CD4-positive, alpha-beta T cell treated with Interleukin-10 for 1 hour (primary cell): ENCODE measurements at places on chromosomes 11 and 22.

- DNase-seq = peak; percentile 80
Measured at GRCh38 chr11:3849297-3849874, 6.1 kb upstream of the STIM1 start.

DNA sequence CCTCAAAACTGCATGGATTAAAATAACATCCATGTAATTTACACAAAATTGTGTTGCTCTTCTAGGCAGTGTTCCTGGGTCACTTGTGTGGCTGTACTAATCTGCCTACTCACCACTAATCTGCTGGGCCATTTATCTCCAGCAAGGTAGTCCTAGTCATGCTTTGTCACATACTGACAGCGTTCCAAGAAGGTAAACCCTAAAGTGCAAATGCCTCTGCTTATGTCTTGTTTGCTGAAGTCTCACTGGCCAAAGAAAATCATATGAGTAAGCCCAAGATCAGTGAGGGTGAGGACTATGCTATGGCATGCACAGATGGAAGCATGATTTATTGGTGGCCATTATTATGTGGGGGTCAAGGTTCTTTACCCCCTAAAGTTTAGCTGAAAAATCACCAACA, 630.2 kb upstream of the LUZP2 start:
- DNase-seq = no peak

- DNase-seq = no peak
Measured at GRCh38 chr22:25111579-25112517, 87.8 kb upstream of the CRYBB3 start.

DNA sequence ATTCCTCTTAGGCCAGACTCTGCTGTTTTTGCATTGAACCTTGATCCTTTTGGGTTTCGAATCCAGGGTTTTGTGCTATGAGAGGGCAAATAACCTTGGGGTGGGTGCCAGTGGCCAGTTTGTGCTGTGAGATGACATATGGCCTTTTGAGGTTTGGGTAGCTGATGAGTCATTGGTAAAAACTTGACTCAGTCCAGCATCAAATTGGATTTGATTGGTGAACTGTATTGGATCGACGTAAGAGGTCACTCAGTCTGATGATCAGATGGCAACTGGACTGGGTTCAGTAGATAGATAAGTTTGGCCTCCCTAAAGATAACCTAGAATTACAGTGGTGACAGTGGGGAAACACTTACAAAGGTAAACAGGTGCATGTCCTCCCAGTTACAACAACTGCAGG, 41.0 kb upstream of the XKR3 start:
- no peak for DNase-seq

- no peak for DNase-seq
Measured at GRCh38 chr11:30017445-30017895, 640 bp upstream of the KCNA4 start.

- DNase-seq = peak; percentile 60
Measured at GRCh38 chr11:123454060-123454651, 24.1 kb downstream of the GRAMD1B start.

DNA sequence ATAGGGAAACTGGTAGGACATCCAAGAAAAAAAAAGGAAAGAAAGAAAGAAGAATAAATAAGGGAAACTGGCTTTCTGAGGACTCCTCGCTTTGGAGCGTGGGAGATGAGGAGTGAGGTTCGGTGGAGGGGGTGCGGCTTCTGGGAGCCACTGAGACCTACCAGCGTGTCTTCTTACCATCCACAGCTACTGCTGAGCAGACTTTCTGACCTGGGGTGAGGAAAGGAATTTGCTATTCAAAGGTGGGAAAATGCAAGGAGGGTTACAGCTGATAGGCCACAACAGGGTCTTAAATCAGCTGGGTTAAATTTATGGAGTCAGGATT, 488 bp upstream of the SELENOM start:
- no peak for DNase-seq

DNA sequence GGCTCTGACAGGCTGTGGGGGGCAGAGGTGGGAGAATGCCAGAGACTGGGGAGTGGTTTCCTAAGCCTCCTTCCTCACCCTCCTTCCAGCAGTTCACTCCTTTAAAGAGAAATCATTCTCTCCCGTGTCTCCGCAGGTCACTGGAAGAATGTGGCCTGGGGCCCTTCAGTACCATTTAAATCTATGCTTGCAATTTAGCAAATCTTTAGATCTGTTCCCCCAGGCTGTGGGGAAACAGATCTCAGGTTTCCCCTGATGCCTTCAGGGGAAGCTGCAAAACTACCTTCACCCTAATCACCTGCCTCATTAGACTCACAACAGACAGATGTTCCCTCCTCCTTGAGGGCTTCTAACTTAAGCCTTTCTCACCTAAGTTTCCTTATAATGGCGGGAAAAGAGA, 55.3 kb downstream of the KIRREL3 start:
- DNase-seq = no peak

DNA sequence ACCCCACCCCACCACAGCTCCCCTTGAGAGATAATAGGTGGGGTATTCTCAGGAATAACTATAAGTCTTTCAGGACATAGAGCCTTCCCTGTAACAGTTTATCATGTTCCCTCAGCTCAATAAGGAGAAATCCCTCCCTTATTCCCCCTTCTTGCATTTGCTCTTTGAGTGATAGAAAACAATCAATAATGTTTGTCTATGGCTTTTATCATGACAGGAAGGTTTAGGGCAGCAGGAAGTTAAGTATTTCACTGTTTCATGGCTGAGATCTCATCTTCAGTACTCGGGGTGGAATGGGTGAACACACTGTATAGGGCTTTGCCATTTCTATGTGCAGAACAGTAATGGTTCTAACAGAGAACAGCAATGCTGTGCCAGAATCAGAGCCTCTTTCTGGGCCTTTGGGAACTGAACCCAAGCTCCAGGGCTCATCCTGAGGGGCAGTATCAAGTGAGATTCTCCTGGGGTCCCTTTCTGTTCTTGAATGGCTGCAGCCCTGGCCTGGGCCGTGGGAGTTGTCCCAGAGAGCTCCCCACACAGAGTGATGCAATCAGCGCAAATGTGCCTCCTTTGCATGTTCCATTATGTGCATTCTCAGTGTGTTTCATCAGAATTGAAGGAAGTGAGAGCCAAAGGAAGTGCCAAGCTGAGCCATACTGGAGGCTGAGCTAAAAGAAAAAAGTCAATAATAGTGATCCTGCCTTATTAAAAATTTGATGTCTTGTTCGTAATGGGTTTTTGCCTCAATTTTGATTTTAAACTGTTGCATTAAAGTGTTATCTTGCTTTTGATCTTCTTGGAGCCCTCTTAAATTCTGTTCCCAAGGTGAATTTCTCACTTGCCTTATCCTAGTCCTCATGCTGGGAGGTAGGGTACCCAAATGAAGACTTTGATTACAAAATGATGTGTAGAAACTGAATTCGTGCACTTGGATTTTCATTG, 2.9 kb upstream of the CYP2R1 start:
- DNase-seq = no peak

- peak; percentile 90 for DNase-seq
Measured at GRCh38 chr22:39090426-39091064, 6.5 kb upstream of the APOBEC3H start.

GRCh38 chr11:103731670-103732069, 304.8 kb upstream of the DDI1 start:
- no peak for DNase-seq

DNA sequence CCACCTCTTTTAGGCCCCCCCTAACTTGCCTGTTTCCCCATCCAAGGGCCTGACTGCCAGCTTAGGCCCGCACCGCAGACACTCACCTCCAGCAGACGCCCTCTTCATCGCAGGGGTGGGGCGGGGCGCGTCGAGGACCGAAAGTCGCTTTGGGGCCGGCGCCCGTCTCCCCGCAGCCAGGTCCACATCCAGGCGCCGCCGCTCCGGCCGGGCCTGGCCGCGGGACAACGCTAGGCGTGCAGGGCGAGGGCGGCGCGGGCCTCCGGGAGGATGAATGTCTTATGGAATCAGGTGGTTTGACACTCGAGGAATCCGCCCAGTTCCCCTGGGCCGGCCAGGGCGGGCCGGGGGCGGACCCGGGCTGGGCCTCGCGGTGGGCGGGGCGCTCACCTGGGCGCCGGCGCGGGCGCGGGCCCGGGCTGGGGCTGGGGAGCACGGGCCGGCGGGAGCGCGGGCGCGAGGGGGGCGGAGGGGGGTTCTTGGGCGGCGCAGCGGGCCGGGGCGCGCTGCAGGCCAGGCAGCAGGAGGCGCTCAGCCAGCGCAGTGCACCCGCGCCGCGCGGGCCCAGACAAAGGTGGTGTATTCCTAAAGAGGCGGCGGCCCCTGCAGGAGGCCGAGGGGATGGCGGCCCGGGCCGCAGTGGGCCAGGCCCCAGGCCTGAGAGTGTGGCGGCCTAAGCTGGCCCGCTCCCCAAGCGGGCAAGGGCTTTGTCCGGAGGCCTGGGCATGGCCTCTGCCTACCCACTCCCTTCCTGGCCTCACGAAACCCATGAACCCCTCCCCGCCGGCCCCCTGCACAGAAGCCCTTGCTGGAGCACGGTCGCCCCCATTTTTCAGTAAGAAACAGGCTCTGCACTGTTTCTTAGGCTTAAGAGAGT, 177.6 kb downstream of the IGLL1 start:
- DNase-seq = peak; percentile 38

GRCh38 chr22:44944883-44945601, 64.8 kb downstream of the PHF21B start:
- no peak for DNase-seq

DNA sequence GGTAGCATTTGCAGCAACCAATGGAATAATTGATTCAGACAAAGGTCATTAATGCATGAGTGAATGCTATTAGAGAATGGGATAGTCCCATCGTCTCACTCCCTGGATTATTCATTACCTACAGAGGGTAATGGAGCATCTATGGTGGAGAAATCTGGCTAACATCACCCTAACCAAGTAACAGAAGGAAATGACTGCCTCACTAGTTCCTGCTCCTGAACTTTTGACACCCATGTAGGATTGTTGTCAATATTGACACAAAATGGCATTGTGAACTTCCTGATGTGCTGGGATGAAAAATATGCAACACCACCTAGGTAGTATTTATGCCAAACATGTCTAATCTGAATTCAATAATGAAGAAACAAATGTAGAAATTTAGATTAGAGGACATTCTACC, 44.0 kb upstream of the KIRREL3 start:
- DNase-seq = no peak

- DNase-seq = no peak
Measured at GRCh38 chr11:15035283-15035682, 38.1 kb upstream of the CALCB start.

GRCh38 chr11:100800202-100800601, 113.1 kb downstream of the ARHGAP42 start:
- no peak for DNase-seq

- DNase-seq = no peak
Measured at GRCh38 chr11:24574461-24574860, 77.6 kb downstream of the LUZP2 start.
